ENCODE measurements at places on chromosomes 5 and 9.

DNA sequence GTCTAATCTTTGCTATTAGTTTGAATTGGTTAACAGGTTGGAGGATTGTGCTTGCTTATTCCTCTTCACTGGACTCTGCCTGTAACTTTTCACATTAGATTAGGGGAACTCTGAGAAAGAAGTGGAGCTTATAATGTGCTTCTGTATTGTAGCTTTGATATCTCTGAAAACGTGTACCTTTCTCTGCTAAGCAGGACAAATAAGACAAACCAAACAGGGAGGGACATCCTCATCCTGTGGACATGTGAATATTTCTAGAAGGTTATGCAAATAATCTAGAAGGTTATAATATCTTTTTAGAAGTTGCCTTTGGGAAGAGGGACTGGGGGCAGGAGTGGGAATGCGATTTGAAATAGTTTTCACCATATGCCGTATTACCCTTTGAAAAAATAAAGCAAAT is 11.7 kb downstream of the IQGAP2 start:
- DNase-seq: no peak

- no peak for DNase-seq
Measured at GRCh38 chr5:91742550-91742949, 359.4 kb upstream of the ARRDC3 start.

- no peak for DNase-seq
Measured at GRCh38 chr5:179261301-179262125, 83.7 kb downstream of the ADAMTS2 start.

- no peak for DNase-seq
Measured at GRCh38 chr9:134677743-134678142, 36.1 kb downstream of the COL5A1 start.

GRCh38 chr9:17063535-17064135 is 71.2 kb upstream of the CNTLN start:
- no peak for DNase-seq

DNA sequence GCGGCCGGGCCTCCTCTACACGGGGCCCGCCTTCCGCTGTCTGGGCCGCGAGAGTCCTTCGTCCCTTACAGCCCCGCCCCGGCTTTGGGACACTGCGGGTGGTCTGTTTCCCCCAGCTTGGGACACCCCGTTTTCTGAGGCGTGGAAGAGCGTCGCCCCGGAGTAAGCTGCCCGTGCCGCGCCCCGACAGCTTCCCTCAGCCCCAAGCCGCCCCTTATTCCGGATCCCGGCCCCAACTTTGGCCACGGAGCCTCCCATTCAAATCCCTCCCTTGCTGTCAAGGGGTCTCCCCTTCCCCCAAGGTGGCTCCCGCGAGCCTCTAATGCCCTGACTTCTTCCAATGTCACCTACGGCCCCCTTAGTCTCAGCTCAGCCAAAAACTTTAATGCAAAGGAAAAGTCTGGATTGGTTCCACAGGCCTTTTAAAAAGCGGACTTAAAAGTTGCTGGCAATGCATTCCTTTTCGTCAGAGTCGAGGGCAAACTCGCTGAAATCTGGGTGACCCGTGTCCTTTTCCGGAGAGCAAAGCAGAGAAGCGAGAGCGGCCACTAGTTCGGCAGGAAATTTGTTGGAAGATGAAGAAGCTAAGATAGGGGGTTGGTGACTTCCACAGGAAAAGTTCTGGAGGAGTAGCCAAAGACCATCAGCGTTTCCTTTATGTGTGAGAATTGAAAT is 19.8 kb downstream of the EXOSC2 start:
- DNase-seq: no peak

DNA sequence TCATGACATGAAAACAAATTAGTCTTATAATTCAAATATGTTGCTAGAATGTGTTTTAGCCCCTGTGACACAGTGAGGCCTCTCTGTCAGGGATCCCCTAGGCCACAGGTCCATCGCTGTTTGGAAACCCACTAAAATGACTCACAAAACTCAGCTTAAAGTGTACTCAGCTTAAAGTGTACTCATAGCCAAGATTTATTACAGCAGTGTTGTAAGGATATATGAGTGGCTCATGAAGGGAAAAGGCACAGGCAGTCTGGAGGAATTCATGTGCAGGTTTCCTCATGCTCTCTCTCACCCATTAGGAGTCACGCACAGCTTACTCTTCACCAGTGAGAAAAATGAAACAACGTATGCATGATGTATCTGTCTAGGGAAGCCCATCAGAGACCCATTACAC is 24.4 kb upstream of the TGFBI start:
- DNase-seq: no peak

- DNase-seq: no peak
Measured at GRCh38 chr9:128921881-128922763, 1.3 kb downstream of the PHYHD1 start.

DNA sequence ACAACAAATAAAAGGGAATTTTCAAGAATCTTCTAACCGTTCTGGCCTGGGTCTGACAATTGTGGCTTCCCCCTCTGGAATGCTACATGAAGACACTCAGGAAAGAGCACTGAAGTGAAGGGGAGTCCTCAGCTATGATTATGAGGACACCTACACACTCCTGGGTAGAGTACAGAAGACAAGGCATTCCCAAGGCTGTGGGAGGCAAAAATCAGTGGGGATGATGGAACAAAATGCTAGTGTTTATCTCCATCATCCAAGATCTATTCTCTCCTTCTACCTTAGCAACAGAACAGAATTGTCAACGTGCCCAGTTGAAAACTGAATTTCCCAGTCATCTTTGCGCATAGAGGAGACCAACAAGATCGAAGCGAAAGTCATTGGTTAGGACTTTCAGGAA is 130.1 kb upstream of the LARP1 start:
- DNase-seq: no peak

- DNase-seq: no peak
Measured at GRCh38 chr5:82859451-82860140, 217.6 kb downstream of the TMEM167A start.

DNA sequence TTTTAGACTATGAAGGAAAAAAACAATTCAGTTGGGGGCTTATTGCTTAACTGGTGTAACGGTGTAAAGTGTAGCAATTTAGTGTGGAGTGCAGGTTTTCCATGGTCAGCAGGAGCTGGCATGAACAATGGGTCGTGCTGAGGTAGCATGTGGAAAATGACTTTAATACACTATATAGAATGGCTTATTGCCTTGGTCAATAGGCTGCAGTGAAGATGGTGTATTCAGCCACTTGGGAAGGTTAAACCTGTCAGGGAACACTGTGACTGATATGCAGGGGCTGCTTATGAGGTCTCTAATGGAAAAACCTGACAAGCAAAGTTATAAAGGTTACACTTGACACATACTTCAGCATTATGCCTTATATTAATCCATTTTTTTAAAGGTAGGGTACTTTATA is 764.7 kb upstream of the ARRDC3 start:
- DNase-seq: no peak

GRCh38 chr9:122426723-122427122 is 51.0 kb downstream of the OR1J1 start:
- DNase-seq: no peak
